AG08395 (cell line): ENCODE measurements at places on chromosomes 5 and 9.

- peak; percentile 63 for DNase-seq
Measured at GRCh38 chr5:53126521-53126920, 17.0 kb upstream of the MOCS2 start.

- DNase-seq = peak; percentile 27
Measured at GRCh38 chr5:59042201-59043055, 459.6 kb downstream of the RAB3C start.

DNA sequence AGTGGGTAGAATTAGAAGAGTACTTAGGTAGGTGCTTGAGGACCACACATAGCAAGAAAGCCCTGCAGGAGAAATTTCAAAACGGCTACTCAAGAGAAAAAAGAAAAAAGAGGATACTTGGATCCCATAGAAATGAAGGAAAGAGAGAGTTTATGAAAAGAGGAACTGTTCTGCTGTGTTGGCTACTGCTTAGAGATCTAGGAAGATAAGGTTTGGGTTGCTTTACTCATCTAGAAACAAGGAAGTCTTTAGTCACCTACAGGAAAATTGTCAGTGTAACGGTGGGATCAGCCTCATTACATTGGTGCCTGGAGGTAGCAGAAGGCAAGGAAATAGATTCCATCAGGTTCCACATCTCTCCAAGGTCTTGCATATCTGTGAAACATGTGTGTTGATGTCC is 14.8 kb upstream of the C5orf46 start:
- DNase-seq = no peak

DNA sequence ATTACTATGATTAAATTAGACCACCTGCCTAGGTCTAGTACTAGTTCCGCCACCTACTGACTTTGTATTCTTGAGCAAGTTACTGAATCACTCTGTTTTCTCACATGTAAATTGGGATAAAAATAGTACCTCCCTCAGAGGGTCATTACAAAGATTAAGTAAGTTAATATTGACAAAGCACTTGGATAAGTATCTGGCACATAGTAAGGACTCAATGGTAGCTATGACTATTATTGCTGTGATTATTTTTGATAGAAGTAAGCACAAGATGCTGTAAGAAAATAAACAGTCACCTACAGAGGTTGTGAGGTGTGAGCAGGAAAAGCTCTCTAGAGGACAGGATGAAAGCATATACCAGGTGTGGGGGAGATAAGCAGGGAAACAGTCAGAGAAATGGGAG is 173.1 kb upstream of the PAPPA start:
- no peak for DNase-seq

DNA sequence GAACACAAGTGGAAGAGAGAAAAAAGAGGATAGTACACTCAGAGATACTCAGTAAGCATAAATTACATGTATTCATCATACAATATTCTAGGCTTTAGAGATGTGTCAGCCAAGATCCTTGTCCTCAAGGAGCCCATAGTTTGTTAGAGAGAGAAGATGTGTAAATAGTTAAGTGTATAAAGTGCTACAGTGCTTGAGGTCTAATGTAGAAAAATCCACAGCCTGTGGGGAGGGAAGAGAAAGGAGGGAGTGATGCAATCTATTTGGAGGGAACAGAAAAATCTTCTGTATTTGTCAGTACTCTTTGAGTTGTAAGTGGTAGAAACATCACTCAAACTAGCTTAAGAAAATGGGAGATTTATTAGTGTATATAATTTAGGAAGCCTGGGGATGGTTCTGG is 81.9 kb downstream of the PALM2AKAP2 start:
- no peak for DNase-seq

DNA sequence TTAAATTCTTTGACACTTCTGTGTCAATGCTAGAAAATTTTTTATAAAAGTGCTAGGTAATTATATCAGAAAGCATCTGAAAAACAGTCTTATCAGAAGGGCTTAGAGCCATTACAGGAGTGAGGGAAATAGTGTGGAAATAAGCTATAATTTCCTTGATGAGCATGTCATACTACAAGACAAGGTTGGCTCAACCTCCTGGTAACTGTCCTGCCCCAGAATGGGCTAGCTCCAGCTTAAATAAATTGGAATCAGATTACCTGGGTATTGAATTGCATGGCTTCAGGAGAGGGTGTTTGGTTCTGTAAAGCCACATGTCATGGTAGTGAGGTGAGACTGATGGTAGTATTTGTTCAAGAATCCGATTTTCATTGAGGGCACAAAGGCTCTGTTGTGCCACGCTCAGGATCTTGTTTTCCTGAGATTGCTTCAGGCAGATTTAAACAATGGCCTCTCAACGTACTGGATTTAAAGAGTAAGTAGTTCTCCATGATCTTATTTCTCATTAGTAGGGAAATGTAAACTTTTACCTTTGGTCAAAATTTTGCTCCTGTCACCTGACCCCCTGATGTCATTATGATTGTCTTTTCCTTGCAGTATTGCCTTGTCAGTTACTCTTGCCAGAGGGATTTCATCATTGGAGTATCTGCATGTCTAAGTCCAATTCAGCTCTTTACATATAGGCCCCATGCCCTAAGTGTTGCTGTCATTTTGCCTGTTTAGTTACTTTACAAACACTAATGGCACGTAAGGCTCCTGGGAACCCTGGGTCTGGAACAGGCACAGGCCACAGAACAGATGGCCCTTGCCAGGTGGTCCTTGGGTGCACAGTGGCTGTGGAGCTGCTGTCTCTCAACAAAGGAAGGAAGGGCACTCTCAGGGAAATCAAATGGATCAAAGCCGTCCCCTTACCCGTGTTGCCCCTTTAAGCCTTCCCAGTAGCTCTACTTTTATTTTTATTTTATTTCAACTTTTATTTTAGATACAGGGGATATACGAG is 21.3 kb downstream of the TRIO start:
- DNase-seq = no peak

DNA sequence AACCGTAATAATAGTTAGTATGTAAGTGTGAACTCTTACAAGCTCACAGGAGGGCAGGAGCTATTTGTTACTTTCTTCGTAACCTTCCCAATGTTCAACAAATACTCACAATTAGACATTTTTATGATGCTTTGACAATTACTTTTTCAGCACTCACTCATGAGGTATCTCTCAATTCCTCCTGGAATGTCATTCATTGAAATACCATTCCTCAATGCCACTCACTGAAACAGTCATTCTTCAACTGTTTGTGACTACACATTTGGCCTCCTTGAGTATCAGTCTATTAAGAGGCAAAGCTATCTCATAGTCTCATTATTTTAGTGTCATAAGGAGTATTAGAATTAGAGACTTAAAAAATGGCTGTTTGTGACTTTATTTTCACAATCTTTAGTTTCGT is 734.1 kb upstream of the DMAC1 start:
- no peak for DNase-seq

DNA sequence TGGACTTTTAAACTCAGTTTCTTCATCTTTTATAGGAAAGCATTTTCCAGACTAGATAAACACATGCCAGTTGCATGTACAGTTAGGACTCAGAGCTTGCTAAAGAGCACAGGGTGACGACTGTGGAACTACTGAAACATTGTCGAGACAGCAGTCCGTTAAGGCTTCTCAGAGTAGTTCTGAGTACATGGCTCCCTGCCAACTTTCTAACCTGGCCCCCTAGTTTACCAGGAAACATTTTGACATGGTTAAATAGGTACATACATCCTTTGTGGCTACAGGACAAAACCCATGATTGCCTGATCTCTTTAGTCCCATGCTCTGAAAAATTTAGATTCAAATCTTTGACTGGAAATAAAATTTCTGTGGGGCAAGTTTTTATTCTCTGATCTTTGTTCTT is 129.7 kb downstream of the SLF1 start:
- no peak for DNase-seq

GRCh38 chr9:27499451-27499850 is 24.6 kb upstream of the IFNK start:
- DNase-seq = no peak

GRCh38 chr5:109454731-109455505 is 45.1 kb upstream of the PJA2 start:
- DNase-seq = peak; percentile 22

DNA sequence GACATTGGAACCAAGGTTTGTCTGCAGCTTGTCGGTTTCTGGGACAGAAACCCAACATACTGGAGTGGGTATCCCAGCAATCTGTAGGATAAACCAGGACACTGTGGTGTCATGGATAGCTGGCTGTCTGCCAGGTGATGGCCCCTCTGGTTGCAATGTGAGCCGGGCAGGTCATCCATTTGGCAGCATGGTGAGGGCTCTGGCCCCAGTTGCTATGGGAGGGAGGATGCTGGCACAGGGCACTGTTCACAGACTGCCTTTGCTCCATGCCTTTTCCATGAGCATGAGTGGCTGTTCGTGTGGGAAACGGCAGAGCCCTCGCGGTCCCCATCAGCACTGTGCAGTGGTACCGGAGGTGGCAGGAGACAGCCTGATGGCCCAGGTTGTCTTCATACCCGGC is 6.4 kb downstream of the S1PR3 start:
- no peak for DNase-seq
